ENCODE measurements at places on chromosomes 16 and 17. TPM values are rescaled to one million over a fixed set of nuclear protein-coding genes. Genes with fewer than 3 reads are reported as not detected.

The CACNA1H gene
- total RNA-seq, result 21.4 TPM

The GPR142 gene
- total RNA-seq, result not detected

The EFNB3 gene
- 24.3 TPM for total RNA-seq

The SLFN14 gene
- 0.25 TPM for total RNA-seq

The C16orf46 gene
- 3.7 TPM for total RNA-seq

The ASIC2 gene
- 13.5 TPM for total RNA-seq

The MT1F gene
- total RNA-seq, result 2.0 TPM

The FBXW10 gene
- total RNA-seq, result 0.25 TPM

The PITPNC1 gene
- 75.5 TPM for total RNA-seq

The NECAB2 gene
- total RNA-seq, result 3.0 TPM

The SEZ6L2 gene
- total RNA-seq, result 58.5 TPM

The HS3ST2 gene
- total RNA-seq, result 8.6 TPM

The ASPHD1 gene
- total RNA-seq, result 13.0 TPM

The KRTAP9-8 gene
- not detected for total RNA-seq

The GAA gene
- total RNA-seq, result 6.4 TPM

The MPO gene
- total RNA-seq, result 2.5 TPM

The NACA2 gene
- total RNA-seq, result not detected

The SLC46A1 gene
- 10.8 TPM for total RNA-seq

The PRSS27 gene
- total RNA-seq, result 2.0 TPM

The C16orf96 gene
- total RNA-seq, result 0.25 TPM

The ALKBH5 gene
- 41.8 TPM for total RNA-seq

The ZKSCAN2 gene
- total RNA-seq, result 14.5 TPM

The KRTAP17-1 gene
- not detected for total RNA-seq

The SLC16A5 gene
- 0.98 TPM for total RNA-seq

The HSD17B1 gene
- 0.98 TPM for total RNA-seq

The KREMEN2 gene
- 0.25 TPM for total RNA-seq

The UBB gene
- total RNA-seq, result 777 TPM

The NUTF2 gene
- 58.8 TPM for total RNA-seq

The SDR42E1 gene
- total RNA-seq, result under 0.01 TPM

The CDH8 gene
- 41.6 TPM for total RNA-seq

The CCDC92B gene
- total RNA-seq, result 2.2 TPM

The NTN1 gene
- 4.4 TPM for total RNA-seq

The KRT28 gene
- total RNA-seq, result 0.25 TPM

The DLX4 gene
- total RNA-seq, result not detected

The CCL16 gene
- total RNA-seq, result not detected

The HNF1B gene
- not detected for total RNA-seq

The RDM1 gene
- total RNA-seq, result 0.98 TPM

The CD79B gene
- not detected for total RNA-seq

The RNF222 gene
- not detected for total RNA-seq

The SMTNL2 gene
- 2.5 TPM for total RNA-seq

The PYY gene
- not detected for total RNA-seq

The SLC38A8 gene
- total RNA-seq, result not detected

The CLDN7 gene
- total RNA-seq, result 0.49 TPM

All from temporal lobe (tissue), 4 donors.